ENCODE measurements at places on chromosomes 11 and 22. TPM values are rescaled to one million over a fixed set of nuclear protein-coding genes. Genes with fewer than 3 reads are reported as not detected.

DNA sequence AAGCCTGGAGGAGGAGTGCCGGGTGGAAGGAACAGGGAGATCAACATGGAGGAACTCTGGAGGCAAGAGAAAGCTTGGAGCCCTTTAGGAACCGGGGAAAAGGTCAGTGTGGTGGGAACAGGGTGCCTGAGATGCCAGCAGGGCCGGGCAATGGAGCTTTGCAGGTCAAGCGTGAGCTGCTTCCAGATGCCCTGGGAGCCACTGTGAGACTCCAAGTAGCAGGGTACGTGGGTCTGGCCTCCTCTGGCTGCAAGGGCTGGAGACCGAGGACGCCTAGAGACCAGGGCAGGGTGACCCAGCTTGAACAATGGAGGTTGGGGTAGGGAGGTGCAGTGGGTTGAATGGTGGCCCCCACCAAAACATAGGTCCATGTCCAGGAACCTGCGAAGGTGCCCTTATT is 15.6 kb upstream of the EMID1 start:
- H3K27ac ChIP-seq: no peak overlapping the region
- H3K4me3 ChIP-seq: no peak overlapping the region
- DNase-seq: no peak
- no peaks in the 10 kb centered on the region for H3K27me3 ChIP-seq
- no peaks in the 10 kb centered on the region for H3K4me1 ChIP-seq

GRCh38 chr11:123085497-123085896 is 23.6 kb upstream of the HSPA8 start:
- H3K4me1 ChIP-seq: peaks cover 4% of the 10 kb centered on the region
- H3K27ac ChIP-seq: no peak overlapping the region
- no peak for DNase-seq

DNA sequence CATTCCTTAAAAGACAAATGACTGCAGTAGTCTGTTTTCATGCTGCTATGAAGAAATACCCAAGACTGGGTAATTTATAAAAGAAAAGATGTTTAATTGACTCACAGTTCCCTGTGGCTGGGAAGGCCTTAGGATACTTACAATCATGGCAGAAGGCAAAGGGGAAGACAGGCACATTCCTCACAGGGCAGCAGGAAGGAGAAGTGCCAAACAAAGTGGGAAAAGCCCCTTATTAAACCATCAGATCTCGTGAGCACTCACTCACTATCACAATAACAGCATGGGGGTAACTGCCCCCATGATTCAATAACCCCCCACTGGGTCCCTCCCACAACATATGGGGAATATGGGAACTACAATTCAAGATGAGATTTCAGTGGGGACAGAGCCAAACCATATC is 16.4 kb upstream of the OR2AT4 start:
- H3K4me1 ChIP-seq: no peaks in the 10 kb centered on the region
- no peaks in the 10 kb centered on the region for H3K27me3 ChIP-seq
- DNase-seq: no peak

DNA sequence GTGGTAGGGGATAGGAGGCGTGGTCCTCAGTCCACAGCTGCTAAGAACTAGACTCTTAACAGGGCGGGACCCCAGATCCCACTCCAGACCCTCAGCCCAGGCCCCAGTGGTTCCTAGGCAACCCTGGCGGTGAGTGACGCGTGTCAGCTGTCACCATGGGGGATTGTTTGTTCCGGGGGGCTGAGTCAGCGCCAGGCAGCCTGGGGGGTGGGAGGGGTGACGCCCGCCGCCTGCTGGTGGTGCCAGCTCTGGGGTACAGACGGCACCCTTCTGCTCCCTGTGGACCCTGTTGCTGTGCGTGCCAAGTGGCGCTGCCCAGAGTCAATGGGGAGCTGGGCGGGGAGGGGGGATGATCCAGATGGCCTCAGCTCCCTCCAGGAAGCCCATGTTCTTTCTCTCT is 2.5 kb downstream of the CNIH2 start:
- peaks cover 11% of the 10 kb centered on the region for H3K36me3 ChIP-seq
- no peak overlapping the region for H3K27ac ChIP-seq
- no peak for DNase-seq
- peaks cover 11% of the 10 kb centered on the region for H3K4me1 ChIP-seq
- H3K4me3 ChIP-seq: no peak overlapping the region
- H3K27me3 ChIP-seq: peaks cover 6% of the 10 kb centered on the region

GRCh38 chr11:12154871-12155668 is 44.7 kb downstream of the MICAL2 start:
- H3K27ac ChIP-seq: no peak overlapping the region
- H3K4me3 ChIP-seq: no peak overlapping the region
- DNase-seq: no peak
- no peaks in the 10 kb centered on the region for H3K4me1 ChIP-seq
- H3K36me3 ChIP-seq: no peaks in the 10 kb centered on the region

- no peak for DNase-seq
- H3K27me3 ChIP-seq: no peaks in the 10 kb centered on the region
- H3K4me3 ChIP-seq: no peak overlapping the region
- no peaks in the 10 kb centered on the region for H3K4me1 ChIP-seq
- H3K27ac ChIP-seq: no peak overlapping the region
These were observed 15.4 kb upstream of the OR4D5 start for GRCh38 chr11:123924027-123924426.

DNA sequence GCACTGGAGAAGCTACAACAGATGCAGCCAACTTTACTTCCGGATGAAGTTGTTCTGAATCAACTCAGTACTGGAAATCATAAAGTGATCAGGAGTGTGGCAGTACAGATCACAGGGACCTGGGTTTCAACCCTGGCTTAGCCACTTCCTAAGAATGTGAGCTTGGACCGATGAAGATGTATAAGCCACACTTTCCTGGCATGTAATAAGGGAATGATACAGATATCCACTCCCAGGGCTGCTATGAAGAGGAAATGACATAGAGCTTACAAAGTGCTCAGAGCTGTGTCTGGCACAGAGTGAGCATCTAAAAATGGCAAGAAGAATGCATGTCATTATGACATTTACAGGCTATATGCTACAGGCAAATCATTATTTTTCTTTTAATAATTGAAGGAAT is 378.7 kb downstream of the NTM start:
- H3K36me3 ChIP-seq: no peaks in the 10 kb centered on the region
- no peaks in the 10 kb centered on the region for H3K27me3 ChIP-seq
- no peak overlapping the region for H3K27ac ChIP-seq

- H3K4me3 ChIP-seq: no peak overlapping the region
- H3K4me1 ChIP-seq: peaks cover 15% of the 10 kb centered on the region
- H3K36me3 ChIP-seq: no peaks in the 10 kb centered on the region
- no peak overlapping the region for H3K27ac ChIP-seq
- DNase-seq: no peak
- no peaks in the 10 kb centered on the region for H3K27me3 ChIP-seq
These were observed 7.4 kb downstream of the MSANTD4 start for GRCh38 chr11:106014620-106015019.

SAA1 gene
- 13.8 TPM for total RNA-seq

TMEM25 gene
- total RNA-seq: 13.7 TPM

NAALADL1 gene
- 1.1 TPM for total RNA-seq

ZNF280B gene
- total RNA-seq: not detected

ACRV1 gene
- not detected for total RNA-seq

SCGB1A1 gene
- total RNA-seq: not detected
